Activated CD8-positive, alpha-beta T cell treated with anti-CD3 and anti-CD28 coated beads for 36 hours (primary cell): ENCODE measurements at places on chromosomes 12 and 14.

GRCh38 chr12:74514098-74514872 lies 23.4 kb upstream of the ATXN7L3B start:
- DNase-seq = no peak

DNA sequence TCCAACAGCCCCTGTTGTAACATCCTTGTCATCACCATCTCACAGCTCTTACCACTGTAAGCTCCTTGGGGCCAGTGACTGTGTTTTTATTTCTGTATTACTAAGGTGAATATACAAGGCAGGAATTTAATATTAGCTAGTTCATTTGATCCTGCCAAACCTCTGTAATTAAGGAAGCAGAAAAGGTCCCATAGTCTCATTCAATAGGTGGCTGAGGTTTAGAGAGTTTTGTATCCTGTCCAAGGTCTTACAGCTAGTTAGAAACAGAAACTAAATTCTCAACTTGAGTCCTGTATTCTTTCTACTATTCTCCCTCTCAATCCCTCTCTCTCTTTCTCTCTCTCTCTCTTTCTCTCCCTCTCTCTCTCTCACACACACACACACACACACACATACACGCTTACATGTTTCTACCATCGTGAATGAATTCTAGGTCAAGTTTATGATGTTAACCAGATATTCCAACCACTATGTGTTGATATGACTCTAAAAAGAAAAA lies 543 bp upstream of the GLIPR1 start:
- DNase-seq = no peak

DNA sequence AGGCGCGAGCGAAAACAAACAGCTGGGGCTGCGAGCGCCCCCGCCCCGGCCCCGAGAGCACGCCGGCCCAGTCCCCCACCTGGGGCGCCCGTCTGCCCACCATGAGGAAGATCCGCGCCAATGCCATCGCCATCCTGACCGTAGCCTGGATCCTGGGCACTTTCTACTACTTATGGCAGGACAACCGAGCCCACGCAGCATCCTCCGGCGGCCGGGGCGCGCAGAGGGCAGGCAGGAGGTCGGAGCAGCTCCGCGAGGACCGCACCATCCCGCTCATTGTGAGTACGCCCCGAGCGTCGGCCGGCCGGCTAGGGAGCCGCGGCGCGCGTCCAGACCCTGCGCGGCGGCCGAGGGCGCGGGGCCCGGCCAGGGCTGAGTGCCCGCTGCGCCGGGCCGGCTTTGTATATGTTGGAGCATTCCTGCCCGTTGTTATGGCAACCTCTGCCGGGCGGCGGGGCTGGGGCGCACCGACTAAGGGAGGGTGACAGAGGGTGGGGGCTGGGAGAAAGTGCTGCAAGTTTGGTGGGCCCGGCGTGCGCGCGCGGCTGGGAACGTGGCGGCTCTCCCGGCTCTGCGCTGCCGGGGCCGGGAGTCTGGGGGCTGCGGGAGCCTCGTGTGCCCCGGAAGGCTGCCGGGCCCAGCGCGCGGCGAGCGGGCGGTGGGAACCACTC lies 367 bp downstream of the GALNT16 start:
- peak; percentile 35 for DNase-seq

DNA sequence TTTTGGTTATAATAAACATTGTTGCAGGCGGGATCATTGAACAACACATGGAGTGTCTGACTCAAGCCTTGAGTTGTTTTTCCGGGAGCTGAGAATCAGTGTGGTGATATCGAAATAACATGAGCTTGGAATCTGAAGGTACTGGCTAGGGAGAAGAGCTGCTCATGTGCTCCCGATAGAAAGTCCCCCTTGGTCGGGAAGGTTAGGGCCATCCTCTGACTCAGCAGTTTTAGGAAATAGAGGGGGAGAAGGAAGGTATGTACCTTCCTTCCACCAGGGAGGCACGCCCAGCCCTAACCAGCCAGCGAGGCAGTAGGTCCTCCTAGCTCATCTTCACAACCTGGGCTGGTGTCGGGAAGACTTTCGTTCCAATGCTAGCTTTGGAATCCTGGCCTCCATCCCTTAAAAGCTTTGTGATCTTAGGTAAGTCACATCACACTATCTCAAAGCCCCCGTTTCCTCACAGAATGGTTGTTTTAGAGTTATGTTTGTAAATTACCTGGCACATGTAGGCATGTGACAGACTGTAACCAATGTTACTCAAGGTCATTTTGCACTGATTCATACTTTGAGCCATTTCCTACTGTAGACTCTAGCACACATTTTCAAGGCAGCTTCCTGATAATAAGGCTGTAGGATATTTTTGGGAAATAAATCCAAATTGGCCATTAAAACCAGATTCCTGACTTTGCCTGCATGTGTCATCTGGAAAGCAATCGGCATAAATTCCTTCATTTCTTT lies 1.9 kb upstream of the RAB35 start:
- DNase-seq = no peak

GRCh38 chr14:47543459-47543858 lies 131.9 kb downstream of the MDGA2 start:
- DNase-seq = no peak

- DNase-seq = no peak
Measured at GRCh38 chr12:13033476-13033875, 10.7 kb upstream of the FAM234B start.

- no peak for DNase-seq
Measured at GRCh38 chr12:106300761-106301160, 1.8 kb upstream of the TCP11L2 start.

DNA sequence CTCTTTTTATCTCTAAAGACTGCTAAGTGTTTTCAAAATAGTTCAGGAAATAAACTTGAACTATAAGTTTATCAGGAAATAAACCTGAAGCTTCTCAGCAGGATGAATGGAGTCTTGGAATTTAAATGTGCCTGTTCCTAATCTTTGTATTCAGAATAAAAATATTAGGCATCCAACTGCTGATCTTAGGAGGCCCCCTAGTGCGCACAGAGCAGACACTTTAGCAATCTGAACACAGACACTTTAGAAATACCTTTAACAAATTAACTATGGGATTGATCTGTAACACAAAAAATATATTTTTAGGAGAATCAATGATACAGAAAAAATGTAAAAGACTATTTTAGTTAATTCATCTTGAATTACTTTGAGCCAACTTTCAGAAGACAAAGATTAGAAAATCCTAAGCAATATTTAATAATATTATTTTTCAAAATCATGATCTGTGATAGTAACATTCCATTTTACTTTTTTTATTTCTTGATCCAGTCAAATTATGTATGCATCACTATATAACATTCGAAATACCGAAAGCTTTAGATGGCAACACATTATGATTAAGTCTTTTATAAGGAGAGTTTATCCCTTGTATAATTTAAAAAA lies 80.9 kb downstream of the SLC41A2 start:
- DNase-seq = peak; percentile 53

- DNase-seq = no peak
Measured at GRCh38 chr12:78725951-78726580, 138.5 kb upstream of the SYT1 start.

GRCh38 chr12:43111608-43112007 lies 440.4 kb downstream of the ADAMTS20 start:
- DNase-seq = no peak

GRCh38 chr12:127660961-127661360 lies 606.0 kb upstream of the TMEM132C start:
- DNase-seq = no peak

DNA sequence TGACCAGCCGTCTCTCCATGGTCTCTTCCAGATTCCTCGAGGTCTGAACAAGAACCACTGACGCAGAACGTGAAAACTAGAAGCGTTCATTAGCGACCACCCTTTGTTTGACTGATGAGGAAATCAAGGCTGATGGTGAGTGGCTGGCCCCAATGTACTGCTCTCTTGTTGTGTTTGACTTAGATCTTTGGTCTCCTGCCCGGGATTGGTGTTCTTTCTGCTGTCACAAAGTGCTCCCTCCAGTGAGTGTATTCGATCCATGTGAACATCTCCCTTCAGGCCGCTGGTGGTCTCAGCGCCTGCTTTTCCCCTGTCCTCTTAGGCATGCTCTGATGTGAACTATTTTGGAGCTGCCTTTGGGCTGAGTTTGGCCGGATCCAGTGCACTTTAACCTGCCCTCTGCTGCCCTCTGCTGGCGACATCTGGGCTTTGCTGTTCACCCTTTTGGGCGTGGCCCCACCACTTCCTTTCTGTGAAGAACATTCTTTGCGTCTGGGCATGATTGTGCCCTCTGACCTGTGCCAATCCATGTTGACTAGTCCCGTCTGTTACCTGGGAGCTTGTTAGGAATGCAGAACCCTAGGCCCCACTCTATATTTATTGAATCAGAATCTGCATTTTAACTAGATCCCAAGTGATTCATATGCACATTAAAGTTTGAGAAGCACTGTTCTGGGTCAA lies 279.1 kb downstream of the TTC6 start:
- peak; percentile 86 for DNase-seq

GRCh38 chr12:12499909-12500604 lies 62.6 kb downstream of the DUSP16 start:
- DNase-seq = no peak

DNA sequence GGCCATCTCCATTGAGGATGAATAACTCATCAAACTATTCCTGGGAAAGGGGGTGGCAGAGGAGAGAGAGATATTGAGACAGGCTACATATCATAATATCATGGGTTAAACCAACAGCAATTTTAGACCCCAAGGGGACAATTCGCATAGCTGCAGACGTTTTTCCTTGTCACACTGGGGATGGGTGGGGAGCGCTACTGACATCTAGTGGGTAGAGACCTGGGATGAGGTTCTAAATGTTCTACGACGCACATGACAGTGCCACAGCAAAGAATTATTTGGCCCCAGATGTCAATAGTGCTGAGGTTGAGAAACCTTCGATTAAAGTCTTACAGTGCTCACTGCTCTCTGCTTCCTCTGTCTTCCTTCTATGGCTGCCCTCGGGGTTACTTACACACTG lies 425.6 kb downstream of the NRXN3 start:
- peak; percentile 10 for DNase-seq

DNA sequence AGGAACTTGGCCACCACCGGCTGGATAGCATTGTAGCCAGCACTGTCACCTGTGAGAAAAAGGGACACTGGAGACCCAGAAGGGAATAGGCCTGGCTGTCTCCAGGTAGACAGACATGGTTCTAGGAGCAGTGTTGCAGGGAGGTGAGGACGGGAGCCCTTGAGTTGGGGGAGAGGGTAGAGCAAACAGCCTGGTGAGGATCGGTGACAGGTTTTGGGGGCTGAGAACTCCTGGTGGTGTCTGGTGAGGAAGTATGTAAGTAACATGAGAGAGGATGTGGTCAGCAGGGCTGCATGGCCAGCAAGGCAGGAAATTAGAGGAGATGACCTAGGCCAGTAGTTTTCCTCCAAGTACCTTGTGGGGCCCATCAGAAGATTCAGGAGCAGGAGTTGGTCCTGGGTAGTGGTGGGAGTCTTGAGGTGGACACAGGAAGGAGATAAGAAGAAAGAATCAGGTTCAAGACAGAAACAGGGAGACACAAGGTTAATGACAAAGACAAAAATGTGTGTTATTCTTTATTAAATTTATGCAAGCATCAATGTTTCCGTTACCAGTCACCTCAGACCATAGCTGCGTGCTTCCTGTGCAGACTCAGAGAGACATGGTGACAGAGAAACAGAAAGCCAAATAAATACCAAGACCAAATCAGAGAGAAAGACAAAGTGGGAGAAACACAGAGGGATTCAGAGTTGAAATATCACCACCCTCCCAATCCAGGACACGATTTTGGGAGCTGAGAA lies at the start of gene ARHGAP9:
Gene ARHGAP9 (minus strand): TSS at position 491 of the 740 bp plus-strand sequence. CDS start 460 bp downstream, at position 31.
- DNase-seq = peak; percentile 83

- no peak for DNase-seq
Measured at GRCh38 chr12:51403159-51403558, 12.0 kb upstream of the GALNT6 start.

- DNase-seq = no peak
Measured at GRCh38 chr14:30551460-30551859, 7.5 kb upstream of the G2E3 start.

- no peak for DNase-seq
Measured at GRCh38 chr14:59374048-59374447, 91.1 kb downstream of the GPR135 start.

DNA sequence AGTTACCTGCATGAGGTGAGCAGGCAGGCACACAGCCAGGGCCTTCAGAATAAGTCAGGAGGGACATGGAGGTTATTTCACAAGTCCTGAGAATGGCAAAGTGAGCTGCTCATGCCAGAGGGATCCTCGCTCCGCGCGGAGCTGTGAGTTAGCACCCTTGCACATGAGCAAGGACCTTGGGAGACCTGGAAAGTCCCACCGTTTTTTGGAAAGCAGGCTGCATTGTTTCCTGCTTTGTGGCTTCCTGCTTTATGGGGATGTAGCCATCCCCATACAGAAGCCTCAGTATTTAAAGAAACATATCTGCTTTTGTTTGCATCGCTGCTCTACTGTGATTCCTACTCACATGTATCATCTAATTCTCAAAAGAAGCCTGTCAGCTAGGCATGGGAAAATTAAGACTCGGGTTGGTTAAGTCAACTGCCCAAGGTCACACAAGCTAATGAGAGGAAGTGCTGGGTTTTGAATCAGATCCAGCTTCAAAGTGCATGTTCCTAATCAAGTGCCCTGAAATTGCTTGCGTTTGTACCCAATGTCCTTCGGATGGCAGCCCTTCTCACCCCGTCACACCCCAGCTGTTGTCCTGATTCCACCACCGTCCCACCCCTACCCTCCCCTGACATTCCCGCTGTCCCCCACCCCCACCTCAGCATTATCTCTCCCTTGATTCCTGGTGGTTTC lies 106.2 kb downstream of the CRACR2A start:
- DNase-seq = no peak

DNA sequence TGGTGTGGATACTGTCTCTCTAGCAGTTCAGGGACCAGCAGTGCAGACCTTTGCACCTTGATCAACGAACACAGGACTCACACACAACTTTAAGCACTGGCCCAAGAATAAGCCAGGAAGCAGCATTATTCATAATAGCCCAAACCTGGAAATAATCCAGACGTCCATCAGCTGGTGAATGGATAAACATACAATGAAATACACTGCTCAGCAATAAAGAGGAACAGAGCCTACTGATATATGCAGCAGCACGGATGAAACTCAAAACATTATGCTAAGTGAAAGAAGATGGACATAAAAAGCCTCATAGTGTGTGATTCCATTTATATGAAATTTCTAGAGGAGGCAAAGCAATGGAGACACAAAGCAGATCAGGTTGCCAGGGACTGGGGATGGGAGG lies 303.9 kb upstream of the FKBP4 start:
- DNase-seq = no peak

DNA sequence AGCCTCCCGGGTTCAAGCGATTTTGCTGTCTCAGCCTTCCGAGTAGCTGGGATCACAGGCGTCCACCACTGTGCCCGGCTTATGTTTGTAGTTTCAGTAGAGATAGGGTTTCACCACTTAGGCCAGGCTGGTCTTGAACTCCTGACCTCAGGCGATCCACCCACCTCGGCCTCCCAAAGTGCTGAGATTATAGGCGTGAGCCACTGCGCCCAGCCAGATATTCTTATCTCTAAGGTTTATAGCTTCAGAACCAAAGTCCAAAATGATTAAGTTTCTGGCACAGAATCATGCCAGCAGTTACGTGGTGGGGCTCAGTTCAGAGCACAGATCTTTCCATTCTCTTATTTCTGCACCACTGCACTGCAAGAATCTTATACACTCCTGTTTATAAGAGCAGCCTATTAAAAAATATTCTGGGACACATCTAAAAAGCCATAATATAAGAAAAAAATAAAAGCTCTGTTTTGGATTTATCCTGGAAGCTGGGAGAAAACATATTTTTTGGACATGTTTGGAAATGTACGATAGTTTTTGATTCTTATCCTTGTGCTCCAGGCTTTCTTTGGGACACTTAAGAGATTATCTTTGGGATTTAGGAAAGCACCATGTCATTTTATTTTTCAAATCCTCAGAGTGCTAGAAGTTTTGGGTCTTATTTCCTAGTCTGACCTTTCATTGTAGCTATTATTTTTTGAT lies 129.6 kb downstream of the LMNTD1 start:
- no peak for DNase-seq

- no peak for DNase-seq
Measured at GRCh38 chr14:36647417-36647823, 14.2 kb upstream of the PAX9 start.
